Activated CD4-positive, alpha-beta T cell treated with anti-CD3 and anti-CD28 coated beads, Interleukin-2, amount 50 U/mL, for 1 hour (primary cell): ENCODE measurements at places on chromosomes 7 and 10.

- DNase-seq: no peak
Measured at GRCh38 chr10:96038476-96039387, 4.7 kb upstream of the CCNJ start.

DNA sequence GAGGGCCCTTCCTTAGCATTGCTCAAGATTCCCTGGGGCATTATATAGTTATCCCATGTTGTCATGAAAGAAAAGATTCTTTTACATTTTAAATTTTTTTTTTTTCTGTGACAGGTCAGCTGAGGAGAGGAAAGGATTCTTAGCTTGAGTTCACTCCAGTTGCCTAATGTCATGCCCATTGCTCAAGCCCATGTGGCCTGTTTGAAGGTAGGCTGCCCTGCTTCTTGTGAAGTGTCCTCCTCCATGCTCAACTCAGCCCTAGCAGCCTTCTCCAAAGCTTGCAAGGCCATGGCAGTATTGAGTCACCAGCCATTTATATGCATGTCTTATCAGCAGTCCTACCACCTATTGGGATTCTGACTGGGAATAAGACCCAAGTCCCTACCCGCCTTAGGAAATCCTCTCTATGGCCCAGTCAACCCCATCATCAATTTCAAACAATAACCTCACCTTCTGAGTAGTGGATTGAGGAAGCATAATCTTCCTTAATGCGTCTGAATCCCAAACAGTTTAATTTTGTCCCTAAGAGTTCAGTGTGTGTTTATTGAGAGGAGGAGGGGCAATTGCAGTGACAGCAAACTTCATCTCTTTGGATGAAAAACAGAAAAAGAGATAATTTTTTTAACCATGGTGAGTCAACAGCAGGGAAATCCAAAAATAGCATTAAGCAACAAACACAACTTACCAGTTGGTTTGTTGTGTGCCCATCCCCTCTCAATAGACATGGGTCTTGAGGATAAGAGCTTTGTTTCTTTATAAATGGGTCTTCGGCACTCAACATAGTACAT is 38.6 kb upstream of the WASL start:
- DNase-seq: no peak

- no peak for DNase-seq
Measured at GRCh38 chr10:14758451-14758850, 16.2 kb downstream of the FAM107B start.

GRCh38 chr7:38709123-38709522 is 78.0 kb upstream of the AMPH start:
- DNase-seq: no peak

- DNase-seq: no peak
Measured at GRCh38 chr7:77420986-77421672, 5.0 kb upstream of the GSAP start.

DNA sequence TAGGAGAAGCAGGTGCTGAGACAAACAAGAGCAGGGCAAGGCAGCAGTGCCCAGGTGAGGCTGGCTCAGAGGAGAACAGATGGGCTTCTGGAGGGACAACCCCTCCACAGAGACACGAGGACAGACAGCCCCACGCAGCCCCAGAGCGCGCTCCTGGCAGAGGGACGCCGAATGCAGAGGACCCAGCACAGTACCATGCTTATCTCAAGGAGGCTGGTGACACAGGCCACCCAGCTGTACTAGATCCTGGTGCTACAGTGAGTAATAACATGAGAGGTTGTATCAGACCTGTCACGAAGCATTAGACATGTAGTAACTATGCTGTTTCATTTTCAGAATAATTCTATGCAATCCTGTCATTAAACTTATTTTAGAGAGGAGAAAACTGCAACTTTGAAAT is 60.4 kb upstream of the NCAPG2 start:
- no peak for DNase-seq

DNA sequence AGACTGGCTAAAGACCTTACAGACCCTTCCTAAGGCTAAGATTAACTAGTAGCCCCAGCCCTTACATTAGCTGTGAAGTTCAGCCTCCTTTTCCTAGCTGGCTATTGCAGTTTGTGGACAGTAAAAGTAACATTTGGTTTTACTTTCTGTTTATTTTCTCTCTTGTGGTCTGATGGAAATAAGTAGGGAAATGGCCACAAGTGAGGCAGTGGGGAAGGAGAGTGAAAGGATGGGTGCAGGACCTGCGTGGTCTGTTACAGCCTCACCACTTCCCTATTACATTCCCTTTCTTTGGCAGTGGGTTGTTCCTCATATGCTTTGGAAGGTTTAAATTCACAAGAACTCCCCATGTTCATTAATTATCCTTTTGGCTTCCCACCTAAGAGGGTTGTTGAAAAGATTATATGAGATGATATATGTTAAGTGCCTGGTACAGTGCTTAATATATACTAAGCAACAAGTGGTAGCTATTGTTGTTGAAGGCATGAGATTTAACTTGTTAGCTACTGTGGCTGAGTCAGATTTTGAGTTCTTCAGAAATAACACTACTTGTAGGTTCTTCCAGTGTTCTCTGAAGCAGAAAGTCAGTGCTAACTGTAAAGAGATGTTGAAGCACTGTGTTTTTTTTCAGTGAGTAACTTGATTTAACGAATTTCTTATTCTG is 181.7 kb downstream of the ST7 start:
- DNase-seq: no peak

GRCh38 chr7:79436378-79436777 is 17.1 kb downstream of the MAGI2 start:
- DNase-seq: no peak

DNA sequence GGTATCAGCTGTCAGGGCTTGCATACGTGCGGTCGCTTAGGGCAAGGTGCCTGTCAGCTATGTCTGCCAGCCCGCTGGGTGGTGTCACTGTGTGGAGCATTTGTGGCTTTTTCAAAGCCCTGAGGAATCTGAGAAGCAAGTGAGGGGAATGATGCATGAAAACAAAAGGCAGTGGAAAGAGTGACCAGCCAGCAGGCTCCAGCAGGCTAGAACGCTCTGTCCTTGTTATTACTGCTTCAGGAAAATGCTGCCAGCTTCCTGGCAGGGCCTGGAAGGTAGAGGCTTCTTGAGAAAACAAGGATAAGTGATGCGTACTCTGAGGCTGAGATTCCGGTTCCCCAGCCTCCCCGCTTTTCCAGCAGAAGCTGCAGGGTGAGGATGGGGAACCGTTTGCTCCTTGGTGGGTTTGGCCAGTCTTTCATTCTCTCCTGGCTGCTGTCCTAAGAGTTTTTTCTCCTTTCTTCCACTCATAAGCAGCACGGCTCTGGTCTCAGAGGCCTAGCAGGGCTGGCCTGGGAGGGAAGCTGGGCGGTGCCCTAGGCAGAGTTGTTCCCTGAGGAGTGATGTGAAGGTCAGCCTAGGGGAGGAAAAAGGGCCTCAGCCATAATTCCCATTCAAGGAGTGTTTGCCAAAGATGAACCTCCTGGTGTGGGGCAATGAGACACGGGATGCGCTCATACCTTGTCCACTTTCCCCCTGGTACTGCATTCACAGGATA is 42.8 kb upstream of the MKLN1 start:
- no peak for DNase-seq

GRCh38 chr7:134394056-134394455 is 64.8 kb downstream of the AKR1B1 start:
- no peak for DNase-seq

DNA sequence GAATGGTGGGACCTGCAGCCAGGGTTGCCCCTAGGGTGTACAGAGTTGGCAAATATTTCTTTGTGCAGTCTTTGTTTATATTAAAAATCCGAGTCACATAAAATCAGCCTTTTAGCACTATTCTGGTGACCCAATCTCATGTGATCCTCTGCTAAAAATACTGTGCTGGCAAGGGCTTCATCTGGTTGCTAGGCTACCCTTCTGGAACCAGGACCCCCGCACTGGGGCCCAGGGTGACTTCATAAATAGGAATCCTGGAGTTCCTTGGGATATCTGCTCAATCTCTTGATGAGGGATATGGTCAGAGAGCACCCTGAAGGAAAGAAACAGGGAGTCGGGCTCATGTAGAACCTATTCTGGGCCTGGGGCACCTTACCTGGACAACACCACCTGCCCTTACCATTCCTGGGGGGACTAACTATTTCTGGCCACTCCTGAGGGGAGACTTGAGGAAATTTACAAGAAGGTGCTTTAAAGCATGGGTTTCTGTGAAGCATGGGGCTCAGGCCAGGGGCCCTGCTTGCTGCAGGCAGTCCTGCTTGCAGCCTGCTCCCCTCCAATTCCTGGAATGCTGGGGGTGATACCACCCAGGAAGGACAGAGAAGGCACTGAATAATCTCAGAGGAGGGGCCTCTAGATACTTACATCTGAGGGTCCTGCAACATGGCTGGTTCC is 44.7 kb downstream of the SH2D4B start:
- no peak for DNase-seq

DNA sequence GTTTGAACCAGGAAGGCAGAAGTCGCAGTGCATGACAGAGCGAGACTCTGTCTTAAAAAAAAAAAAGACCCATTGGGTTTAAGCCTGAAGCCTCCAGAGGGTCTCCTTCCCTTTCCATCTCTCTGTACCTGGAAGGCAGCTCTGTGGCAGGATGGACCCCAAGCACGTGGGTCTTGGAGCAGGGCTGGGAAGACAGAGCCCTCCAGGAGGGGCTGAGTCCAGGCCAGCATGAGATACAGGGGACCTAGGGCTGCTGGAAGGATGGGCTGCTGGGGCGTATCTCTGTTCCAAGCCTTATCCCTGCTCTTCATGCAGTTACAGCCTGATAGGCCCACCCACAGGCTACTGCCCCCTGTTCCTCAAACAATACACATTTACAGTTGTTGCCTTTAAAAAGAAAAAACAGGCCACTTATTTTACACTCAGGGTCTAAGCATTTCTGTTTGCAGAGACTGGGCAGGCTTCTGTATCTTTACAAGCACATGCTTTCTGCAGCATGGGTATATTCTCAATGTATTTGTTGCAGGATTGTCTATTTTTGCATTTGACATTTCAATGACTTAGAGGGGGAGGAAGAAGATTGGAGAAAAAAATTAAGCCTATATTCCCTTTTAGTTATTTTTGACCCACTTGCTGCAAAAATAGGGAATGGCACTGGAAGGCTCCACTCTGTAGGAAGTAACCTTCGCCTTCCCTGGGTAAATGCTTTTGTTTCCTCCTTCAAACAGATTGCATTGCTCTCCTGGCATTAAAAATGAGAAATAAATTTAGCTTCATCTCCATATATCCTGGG is 60.1 kb downstream of the FAM171A1 start:
- DNase-seq: no peak

GRCh38 chr10:32516567-32517495 is 70.9 kb downstream of the CCDC7 start:
- DNase-seq: no peak

- DNase-seq: no peak
Measured at GRCh38 chr7:133167300-133167699, 85.4 kb upstream of the CHCHD3 start.

- DNase-seq: no peak
Measured at GRCh38 chr7:117395743-117396142, 31.6 kb downstream of the ASZ1 start.

DNA sequence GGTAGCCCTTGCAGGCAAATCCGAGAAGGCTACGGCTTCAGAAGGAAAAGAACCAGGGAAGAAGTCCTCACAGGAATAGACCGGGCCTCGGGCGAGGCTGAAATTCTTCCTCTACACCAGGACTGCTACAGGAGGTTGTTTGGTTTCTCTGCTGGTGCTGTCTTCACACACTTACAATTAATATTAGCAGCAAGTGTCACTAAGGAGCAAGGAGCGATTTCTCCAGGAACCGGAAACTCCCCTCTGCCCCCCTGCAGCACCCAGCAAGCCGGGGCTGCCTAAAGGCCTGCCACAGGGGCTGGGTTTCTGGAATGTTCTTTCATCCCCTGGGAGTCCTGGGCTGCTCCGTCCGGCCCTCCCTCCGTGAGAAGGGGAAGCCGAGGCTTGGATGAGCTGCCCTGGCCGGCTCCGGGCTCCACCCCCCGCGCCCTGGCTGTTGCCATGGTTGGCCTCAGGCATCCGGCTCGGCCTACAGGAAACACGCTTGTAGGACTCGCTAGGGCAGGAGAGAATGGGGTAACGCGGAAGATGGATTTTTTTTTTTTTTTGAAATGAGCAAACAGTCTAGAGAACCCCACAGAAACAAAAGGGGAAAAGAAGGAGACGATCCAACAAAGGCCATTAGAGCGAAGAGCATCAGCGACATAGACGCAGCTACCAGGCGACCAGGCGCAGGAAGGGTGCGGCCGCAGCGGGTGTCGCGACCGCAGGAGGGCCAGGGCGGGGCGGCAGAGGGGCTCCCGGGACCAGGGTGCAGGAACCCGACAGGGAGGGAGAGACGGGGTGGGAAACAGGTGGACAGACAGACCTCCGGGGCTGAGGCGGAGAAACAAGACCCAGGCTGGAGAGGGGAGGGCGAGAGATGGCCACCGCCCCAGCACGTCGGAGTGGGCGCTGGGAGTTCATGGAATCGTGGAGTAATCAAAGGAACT is 33.0 kb downstream of the EN2 start:
- DNase-seq: no peak

- DNase-seq: no peak
Measured at GRCh38 chr7:99739699-99740572, 4.9 kb upstream of the CYP3A7 start.

DNA sequence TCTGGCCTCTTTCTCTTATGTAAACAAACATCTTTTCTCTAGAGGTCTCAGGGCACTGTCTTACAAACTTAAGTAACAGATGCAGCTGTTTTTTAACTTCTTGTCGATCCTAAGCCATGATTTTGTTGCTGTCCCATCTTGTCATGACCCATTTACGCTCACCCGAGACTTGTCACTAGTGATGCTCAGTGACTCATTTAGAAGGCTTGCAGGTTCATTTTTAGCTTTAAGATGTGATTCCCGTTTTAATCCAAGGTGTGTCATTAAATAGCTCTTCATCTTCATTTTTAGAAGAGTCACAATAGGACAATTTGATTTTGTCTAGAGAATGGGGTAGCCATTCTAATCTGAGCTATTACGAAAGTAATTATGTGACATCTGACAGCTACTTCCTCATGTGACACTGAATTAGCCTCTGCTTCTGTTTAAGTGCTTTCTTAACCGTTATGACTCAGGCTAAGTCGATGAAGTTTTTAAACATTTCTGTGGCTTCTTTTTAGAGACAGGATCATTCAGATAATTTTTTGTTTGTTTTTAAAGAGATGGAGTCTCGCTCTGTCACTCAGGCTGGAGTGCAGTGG is 42.7 kb downstream of the SPDYE5 start:
- DNase-seq: no peak

GRCh38 chr7:70416986-70417655 is 714.8 kb upstream of the GALNT17 start:
- DNase-seq: no peak

DNA sequence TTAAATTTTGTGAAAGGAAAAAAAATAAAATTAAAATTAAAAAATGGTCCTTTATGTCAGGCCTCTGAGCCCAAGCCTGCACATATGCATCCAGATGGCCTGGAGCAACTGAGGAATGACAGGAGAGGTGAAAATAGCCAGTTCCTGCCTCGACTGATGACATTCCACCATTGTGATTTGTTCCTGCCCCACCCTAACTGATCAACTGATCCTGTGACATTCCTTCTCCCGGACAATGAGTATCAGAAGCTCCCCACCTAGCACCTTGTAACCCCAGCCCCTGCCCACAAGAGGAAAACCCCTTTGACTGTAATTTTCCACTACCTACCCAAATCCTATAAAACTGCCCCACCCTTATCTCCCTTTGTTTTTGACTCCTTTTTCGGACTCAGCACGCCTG is 972.2 kb upstream of the GHITM start:
- no peak for DNase-seq
